Prostate gland (tissue), 2 donors: ENCODE measurements at places on chromosomes 13 and 19.

DNA sequence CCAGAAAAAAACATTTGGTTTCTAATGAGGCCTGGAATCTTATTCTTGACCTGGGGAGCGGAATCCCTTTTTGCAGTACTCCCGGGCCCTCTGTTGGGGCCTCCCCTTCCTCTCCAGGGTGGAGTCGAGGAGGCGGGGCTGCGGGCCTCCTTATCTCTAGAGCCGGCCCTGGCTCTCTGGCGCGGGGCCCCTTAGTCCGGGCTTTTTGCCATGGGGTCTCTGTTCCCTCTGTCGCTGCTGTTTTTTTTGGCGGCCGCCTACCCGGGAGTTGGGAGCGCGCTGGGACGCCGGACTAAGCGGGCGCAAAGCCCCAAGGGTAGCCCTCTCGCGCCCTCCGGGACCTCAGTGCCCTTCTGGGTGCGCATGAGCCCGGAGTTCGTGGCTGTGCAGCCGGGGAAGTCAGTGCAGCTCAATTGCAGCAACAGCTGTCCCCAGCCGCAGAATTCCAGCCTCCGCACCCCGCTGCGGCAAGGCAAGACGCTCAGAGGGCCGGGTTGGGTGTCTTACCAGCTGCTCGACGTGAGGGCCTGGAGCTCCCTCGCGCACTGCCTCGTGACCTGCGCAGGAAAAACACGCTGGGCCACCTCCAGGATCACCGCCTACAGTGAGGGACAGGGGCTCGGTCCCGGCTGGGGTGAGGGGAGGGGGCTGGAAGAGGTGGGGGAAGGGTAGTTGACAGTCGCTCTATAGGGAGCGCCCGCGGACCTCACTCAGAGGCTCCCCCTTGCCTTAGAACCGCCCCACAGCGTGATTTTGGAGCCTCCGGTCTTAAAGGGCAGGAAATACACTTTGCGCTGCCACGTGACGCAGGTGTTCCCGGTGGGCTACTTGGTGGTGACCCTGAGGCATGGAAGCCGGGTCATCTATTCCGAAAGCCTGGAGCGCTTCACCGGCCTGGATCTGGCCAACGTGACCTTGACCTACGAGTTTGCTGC, at the start of gene ICAM4:
Gene ICAM4, plus strand, starts transcription at position 153 of the 935 bp plus-strand sequence. Its CDS starts 58 bp downstream, at position 211.
- no peak for DNase-seq

DNA sequence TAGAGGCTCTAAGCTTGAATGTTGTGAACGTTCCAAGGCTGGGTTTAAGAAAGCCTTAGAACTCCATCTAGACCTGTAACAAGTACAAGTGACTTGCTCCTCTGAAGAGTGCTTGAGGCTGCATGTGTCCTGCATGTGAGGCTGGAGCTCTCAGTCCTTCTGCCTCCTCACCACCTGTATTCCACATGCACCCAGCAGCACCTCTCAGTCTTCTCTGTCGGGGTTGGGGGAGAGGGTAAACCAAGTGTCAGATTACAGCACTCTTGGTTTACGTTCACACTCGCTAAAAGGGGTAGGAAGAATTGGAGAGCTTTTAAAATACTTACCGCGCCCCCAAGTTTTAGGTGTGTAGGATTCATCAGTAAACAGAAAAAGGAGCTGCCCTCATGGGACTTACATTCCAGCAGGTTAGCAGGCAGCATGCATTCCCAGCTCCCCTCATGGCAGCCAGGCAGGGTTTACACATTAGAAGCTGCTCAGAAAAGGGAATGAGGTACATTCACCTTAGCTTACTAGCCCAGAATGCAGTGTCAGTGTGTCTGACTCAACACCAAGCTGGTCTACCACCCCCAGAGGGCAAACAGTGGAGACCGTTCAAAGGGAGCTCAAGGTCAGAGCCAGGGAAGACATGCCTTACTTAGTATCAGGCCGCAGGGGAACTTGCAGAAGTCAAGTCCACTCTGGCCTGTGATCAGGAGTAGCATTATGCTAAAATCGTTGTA, 248.1 kb downstream of the PCCA start:
- DNase-seq = no peak

DNA sequence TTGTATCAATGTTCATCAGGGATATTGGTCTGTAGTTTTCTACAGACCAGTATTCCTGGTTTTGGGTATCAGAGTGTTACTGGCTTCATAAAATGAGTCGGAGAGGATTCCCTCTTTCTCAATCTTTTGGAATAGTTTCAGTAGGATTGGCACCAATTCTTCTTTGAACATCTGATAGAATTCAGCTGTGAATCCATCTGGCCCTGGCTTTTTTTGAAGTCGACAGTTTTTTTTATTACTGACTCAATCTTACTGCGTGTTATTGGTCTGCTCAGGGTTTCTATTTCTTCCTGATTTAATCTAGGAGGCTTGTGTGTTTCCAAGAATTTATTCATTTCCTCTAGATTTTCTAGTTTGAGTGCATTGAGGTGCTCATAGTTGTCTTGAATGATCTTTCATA, 11.4 kb downstream of the TEX26 start:
- no peak for DNase-seq

DNA sequence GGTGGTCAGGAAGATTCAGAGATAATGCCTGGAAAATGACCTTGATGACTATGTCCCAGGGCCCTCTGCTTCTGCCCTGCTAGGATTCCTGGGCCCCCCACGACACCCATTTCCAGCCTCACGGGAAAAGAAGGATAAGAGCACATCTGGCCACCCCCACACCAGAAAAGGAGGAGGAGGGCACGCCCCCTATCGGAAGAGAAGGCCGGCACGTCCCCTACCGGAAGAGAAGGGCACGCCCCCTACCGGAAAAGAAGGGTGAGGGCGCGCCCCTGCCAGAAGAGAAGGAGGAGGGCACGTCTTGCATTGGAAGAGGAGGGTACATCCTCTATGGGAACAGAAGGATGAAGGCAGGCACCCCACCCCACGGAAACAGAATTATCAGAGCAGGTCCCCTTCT, 84.3 kb downstream of the IER2 start:
- peak; percentile 12 for DNase-seq

GRCh38 chr19:28350673-28351072, 862.3 kb downstream of the UQCRFS1 start:
- no peak for DNase-seq

DNA sequence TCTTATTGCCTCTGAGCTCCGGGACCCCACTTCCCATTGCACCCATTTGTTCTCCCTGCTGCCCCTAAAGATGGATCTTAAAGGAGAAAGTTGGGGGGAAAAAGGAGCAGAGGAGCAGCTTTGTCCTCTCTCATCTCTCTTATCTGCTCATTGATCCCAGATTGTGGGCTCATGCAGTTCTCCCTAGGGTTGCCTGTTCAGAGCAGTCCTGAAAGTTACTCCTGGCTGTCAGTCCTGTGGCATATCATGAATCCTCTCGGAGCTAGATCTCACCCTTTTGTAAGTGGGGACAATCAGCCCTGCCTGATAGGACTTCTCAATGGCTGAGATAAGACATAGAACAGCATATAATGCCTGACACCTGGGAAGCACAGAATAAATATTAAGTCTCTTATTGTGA, 440.3 kb downstream of the IRS2 start:
- DNase-seq = no peak

DNA sequence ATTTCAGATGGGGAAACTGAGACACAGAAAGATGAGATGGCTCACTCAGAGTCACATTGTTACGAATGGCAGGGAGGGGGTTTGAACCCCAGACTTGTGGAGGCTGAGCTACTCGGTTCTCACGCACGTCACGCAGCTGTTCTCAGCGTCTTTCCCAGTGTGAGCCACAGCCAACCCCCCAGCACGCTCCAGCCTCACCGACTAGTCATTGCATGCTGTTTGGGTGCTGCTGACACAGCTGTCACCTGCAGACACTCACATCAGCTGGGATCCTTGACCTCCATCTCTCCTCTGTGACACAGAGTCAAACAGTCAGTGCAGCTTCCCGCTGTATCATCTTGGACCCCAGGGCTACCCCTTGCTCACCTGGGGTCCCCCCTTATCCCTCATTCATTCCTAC, 2.4 kb upstream of the NCAN start:
- DNase-seq = no peak

GRCh38 chr19:3146677-3147100, 10.9 kb downstream of the GNA15 start:
- no peak for DNase-seq

DNA sequence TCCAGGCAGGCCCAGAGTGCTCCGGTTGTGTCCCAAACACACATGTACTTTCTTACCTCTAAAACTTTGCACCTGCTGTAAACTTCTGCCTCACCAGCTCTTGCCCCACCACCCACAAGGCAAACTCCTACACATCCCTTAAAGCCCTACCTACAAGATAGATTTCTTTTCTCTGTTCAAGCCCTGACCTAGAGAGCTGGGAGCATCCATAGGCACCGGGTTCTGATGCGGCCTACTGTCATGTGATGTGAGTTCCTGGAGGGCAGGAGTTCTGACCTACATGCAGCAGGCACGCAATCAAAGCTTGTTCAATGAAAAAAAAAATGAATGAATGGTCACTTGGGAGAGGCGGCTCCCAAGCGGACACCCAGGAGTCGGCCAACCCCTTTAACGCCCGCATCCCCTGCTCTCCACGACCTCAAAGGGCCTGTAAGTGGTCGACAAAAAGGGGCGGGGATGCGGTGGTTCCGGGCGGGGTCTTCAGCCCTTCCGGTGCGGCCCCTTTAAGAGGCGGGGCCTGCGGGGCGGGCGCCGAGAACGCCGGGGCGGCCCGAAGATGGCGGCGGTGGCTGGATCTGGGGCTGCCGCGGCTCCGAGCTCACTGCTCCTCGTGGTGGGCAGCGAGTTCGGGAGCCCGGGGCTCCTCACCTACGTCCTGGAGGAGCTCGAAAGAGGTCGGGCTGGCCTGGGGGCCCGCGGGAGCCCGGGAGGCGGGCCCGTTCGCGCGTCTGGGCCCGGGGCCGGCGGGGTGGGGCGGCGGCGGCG, at the start of gene MAP1S:
Gene MAP1S, plus strand, starts transcription at position 534 of the 765 bp plus-strand sequence. Its CDS starts 23 bp downstream, at position 557.
- peak; percentile 21 for DNase-seq

GRCh38 chr13:46211116-46211482, 629 bp upstream of the LRRC63 start:
- DNase-seq = no peak
